ENCODE measurements at places on chromosomes 1 and 21. TPM values are rescaled to one million over a fixed set of nuclear protein-coding genes. Genes with fewer than 3 reads are reported as not detected.

The LY9 gene
- 49.9 TPM for total RNA-seq

The RHBDL2 gene
- total RNA-seq = not detected

The CACHD1 gene
- total RNA-seq = 0.05 TPM

The ATXN7L2 gene
- 7.6 TPM for total RNA-seq

The CLCNKA gene
- total RNA-seq = 0.13 TPM

The XKR8 gene
- 10.0 TPM for total RNA-seq

The AIRE gene
- 0.48 TPM for total RNA-seq

The TCHH gene
- total RNA-seq = 0.05 TPM

The ALG14 gene
- 2.4 TPM for total RNA-seq

GRCh38 chr21:37606549-37606948 lies 240.0 kb downstream of the DYRK1A start:
- no peak overlapping the region for H3K27ac ChIP-seq
- H3K4me3 ChIP-seq = no peak overlapping the region
- H3K4me1 ChIP-seq = no peaks in the 10 kb centered on the region

DNA sequence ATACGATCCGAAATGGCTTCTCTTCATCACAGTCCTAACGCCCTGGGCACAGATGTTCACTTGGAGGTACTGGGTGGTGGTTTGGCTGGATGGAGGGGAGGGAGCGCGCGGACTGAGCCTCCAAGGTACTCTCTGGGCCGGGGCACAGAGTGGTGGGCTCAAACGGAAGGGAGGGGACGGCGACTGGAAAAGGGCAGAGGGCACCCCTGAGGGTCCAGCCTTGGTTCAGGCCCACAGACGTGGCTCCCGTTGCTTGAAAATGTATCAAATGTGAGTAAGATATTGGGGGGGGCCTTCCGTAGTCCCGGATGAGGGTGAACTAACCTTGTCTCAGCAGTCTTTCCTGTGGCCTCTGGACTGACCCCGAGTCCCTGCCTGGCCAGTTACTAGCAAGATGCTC lies 463 bp downstream of the IL12RB2 start:
- peak overlapping the region; percentile 97 for H3K4me3 ChIP-seq
- peaks cover 38% of the 10 kb centered on the region for H3K36me3 ChIP-seq
- H3K27me3 ChIP-seq = no peaks in the 10 kb centered on the region
- DNase-seq = peak; percentile 39
- peak overlapping the region; percentile 94 for H3K27ac ChIP-seq
- H3K4me1 ChIP-seq = peaks cover 72% of the 10 kb centered on the region

DNA sequence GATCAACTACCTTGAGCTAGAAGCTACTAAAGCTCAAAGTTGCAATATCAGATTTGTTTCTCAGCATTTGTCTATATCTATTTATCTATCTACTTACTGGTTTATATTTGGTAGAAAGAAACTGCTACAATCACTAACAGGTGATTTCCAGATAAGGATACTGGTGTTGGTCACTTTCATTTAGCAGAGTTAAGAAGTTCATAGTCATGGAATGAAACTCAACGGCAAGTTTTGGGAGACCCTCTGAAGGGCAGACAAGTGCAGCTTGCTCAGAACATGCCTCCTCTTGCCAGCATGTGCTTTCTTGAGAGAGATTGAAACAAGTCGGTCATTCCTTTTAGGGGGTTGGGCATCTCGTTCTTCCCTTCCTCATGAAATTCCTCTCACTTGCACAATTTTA lies 296.5 kb downstream of the GRIK1 start:
- no peak for DNase-seq
- H3K27me3 ChIP-seq = no peaks in the 10 kb centered on the region
- no peak overlapping the region for H3K4me3 ChIP-seq
- H3K27ac ChIP-seq = no peak overlapping the region

GRCh38 chr1:201331166-201331565 lies 46.3 kb downstream of the TNNT2 start:
- peaks cover 11% of the 10 kb centered on the region for H3K27me3 ChIP-seq
- no peaks in the 10 kb centered on the region for H3K4me1 ChIP-seq
- no peak overlapping the region for H3K27ac ChIP-seq
- no peak for DNase-seq

DNA sequence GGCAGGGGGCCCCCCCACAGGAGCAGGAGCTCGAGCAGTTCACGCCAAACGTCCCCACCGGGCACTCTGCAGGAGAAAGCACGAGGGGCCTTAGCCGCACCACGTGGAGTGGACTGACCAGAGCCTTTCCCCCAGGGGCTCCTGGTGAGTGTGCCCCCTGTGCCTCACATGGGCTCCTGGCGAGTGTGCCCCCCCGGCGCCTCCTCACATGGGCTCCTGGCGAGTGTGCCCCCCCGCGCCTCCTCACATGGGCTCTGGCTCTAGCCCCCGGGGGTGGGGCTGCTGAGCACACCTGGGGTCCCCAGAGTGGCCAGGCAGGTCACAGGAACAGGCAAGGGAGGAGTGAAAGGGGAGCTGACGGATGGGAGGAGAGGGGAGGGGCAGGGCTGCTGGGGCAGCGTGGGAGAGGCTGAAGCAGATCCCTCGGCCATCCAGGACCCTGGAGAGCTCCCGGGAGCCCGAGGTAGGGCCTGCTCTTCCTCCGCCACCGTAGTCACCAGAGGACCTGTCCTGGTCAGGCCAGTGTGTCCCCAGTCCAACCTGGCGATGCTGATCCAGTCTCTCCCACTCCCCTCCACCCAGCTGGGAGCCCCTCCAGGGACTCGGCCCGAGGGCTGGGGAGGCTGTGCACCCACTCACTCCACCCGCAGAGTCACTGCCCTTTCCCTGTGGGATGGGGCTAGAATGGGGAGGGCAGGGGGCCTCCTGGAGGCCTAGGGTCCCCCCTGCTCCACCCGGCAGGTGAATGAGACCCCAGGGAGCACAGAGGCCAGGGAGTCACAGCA lies 47.6 kb downstream of the ARHGEF16 start:
- DNase-seq = peak; percentile 23
- no peaks in the 10 kb centered on the region for H3K27me3 ChIP-seq
- H3K4me1 ChIP-seq = no peaks in the 10 kb centered on the region
- H3K4me3 ChIP-seq = no peak overlapping the region
- no peak overlapping the region for H3K27ac ChIP-seq

DNA sequence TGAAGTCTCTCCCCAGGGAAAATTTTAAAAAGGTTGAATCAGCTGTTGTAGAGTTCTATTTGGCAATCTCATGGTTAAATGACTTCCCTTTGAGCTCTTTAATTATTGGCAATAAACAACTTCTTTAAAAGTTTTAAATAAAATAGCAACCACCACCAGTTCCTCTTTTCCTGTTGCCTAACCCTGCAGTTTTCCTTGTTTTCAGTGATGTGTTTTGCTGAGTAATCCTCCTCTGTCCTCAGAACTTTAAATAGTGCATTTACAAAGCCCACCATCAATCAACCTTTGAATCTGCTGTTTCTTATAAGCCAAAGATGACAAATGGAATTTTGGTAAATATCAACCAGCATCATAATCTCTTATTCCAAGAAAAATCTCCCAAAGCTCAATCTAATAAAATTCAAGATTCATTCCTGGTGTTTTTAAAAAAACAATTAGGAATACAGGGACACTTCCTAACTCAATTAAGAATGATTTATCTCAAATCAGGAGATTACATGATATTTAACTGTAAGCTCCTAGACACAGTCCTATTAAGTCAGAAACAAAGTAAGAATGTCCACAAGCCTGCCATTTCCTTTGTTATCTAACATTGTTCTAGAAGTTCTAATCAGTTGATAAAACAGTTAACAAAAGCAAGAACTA lies 14.8 kb downstream of the AVPR1B start:
- no peak overlapping the region for H3K27ac ChIP-seq
- H3K36me3 ChIP-seq = no peaks in the 10 kb centered on the region
- peaks cover 30% of the 10 kb centered on the region for H3K27me3 ChIP-seq
- no peak for DNase-seq
- H3K4me1 ChIP-seq = peaks cover 3% of the 10 kb centered on the region
- H3K4me3 ChIP-seq = no peak overlapping the region

DNA sequence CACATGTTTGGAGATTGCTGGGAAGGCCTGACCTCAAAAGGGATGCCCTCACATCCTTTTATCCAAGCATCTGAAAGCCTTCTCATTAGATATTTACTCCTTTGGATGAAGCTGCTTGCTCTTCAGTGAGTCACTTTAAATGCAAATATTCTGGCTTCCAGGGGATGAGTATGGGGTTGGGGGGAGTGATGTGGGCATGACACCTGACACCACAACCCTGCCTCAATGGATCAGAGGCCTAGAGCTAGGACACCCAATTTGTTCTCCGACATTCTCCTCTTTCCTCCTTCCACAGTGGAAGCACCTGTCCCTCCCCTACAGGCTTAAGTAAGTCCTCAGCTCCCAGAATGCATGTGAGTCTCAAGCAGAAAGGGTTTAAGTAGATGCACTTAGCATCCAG lies 238.3 kb downstream of the OMA1 start:
- no peak overlapping the region for H3K4me3 ChIP-seq
- DNase-seq = no peak
- H3K4me1 ChIP-seq = no peaks in the 10 kb centered on the region
- no peaks in the 10 kb centered on the region for H3K36me3 ChIP-seq

DNA sequence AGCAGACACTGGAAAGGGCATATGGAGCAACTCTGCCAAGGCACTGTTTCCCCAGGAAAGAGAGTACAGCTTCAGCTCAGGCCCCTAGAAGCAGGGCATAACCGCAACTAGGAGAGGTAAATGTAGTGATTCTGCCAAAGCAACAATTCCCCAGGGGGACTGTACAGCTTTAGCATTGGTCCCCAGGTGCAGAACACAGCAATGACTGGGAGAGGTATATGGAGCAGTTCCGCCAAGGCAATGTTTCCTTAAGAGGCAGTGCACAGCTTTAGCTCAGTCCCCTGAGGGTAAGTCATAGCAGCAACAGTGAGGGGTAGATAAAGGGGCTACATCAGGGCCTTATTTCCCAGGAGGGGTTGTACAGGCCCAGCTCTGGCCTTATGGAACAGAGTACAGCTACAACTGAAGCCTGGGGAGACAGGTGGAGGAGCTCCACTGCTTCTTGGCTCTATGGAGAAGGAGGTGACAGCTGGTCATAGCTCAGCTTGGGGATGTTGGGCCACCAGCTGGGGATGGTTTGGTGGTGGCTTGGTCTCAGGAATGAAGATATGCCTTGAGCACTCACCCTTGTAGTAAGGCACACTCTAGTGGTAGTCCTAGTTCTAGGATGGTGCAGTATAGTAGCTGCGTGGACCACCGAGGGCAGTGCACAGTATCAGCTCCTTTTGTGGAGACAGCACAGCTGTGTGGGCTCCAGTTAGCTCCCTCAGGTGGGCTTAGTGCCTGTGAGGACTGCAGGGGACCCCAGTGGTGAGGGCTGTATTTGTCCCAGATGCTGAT lies 582.7 kb downstream of the PTPRC start:
- H3K4me1 ChIP-seq = peaks cover 7% of the 10 kb centered on the region
- no peak overlapping the region for H3K4me3 ChIP-seq
- no peaks in the 10 kb centered on the region for H3K36me3 ChIP-seq
- no peak overlapping the region for H3K27ac ChIP-seq
- H3K27me3 ChIP-seq = no peaks in the 10 kb centered on the region

GRCh38 chr1:16013220-16013907 lies 4.5 kb downstream of the HSPB7 start:
- no peak overlapping the region for H3K27ac ChIP-seq
- H3K4me1 ChIP-seq = peaks cover 5% of the 10 kb centered on the region
- H3K4me3 ChIP-seq = no peak overlapping the region
- H3K36me3 ChIP-seq = no peaks in the 10 kb centered on the region
- DNase-seq = peak; percentile 34

- no peak overlapping the region for H3K4me3 ChIP-seq
- H3K4me1 ChIP-seq = no peaks in the 10 kb centered on the region
- DNase-seq = peak; percentile 7
- H3K36me3 ChIP-seq = no peaks in the 10 kb centered on the region
- no peak overlapping the region for H3K27ac ChIP-seq
Observed at GRCh38 chr1:29520571-29521437, 284.5 kb downstream of the PTPRU start.

GRCh38 chr1:213003256-213003655 lies 12.4 kb downstream of the ANGEL2 start:
- peaks cover 15% of the 10 kb centered on the region for H3K4me1 ChIP-seq
- H3K4me3 ChIP-seq = no peak overlapping the region
- peaks cover 58% of the 10 kb centered on the region for H3K36me3 ChIP-seq
- no peaks in the 10 kb centered on the region for H3K27me3 ChIP-seq
- H3K27ac ChIP-seq = peak overlapping the region; percentile 22
- no peak for DNase-seq

GRCh38 chr1:86750076-86750475 lies 45.7 kb downstream of the SH3GLB1 start:
- H3K4me1 ChIP-seq = no peaks in the 10 kb centered on the region
- H3K27me3 ChIP-seq = peaks cover 3% of the 10 kb centered on the region
- peaks cover 17% of the 10 kb centered on the region for H3K36me3 ChIP-seq
- DNase-seq = no peak
- H3K27ac ChIP-seq = no peak overlapping the region

DNA sequence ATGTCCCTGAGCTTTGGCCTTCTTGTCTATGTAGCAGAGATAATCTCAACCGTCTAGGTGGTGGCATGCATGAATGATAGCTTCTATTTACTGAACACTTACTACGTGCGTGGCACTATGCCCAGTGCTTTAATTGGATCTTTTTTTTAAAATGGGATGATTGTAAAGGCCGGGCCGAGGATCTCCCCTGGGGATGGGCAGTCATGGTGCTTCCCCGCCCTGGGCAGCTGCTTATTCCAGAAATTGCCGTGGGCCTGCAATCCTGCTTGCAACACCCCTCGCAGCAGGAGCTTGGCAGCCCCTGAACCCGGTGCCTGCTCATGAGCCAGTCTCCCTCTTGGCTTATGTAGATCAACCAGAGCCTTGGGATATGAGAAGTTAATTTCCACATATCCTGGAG lies 360.7 kb downstream of the CAMTA1 start:
- no peak for DNase-seq
- H3K4me1 ChIP-seq = no peaks in the 10 kb centered on the region
- H3K4me3 ChIP-seq = no peak overlapping the region

- H3K4me3 ChIP-seq = no peak overlapping the region
- H3K27ac ChIP-seq = no peak overlapping the region
- DNase-seq = no peak
- H3K36me3 ChIP-seq = no peaks in the 10 kb centered on the region
- H3K4me1 ChIP-seq = peaks cover 5% of the 10 kb centered on the region
- H3K27me3 ChIP-seq = no peaks in the 10 kb centered on the region
Observed at GRCh38 chr1:232476538-232476950, 153.4 kb downstream of the SIPA1L2 start.

- no peaks in the 10 kb centered on the region for H3K4me1 ChIP-seq
- H3K27me3 ChIP-seq = peaks cover 6% of the 10 kb centered on the region
- H3K36me3 ChIP-seq = no peaks in the 10 kb centered on the region
- no peak overlapping the region for H3K27ac ChIP-seq
- DNase-seq = no peak
Observed at GRCh38 chr1:208174731-208175507, 69.3 kb downstream of the PLXNA2 start.

DNA sequence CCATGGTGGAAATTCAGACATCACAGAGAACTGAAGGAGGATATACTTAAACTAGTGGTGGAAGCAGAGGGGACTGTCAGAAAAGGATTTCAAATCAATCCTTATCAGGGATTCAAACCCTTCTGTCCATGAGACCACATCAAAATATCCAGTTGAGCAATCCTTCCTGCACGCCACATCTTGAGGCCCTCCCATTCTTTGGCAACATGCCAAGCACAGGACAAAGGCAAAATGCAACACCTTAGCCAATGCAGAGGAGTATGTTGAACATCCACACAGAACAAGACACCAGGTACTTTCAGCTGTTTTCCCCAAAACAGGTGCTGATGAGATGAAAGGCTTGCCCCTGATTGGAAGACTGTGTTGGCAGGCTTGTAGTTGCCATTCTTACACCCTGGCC lies 81.8 kb upstream of the PLXNA2 start:
- H3K4me1 ChIP-seq = no peaks in the 10 kb centered on the region
- H3K36me3 ChIP-seq = no peaks in the 10 kb centered on the region
- DNase-seq = no peak
- H3K4me3 ChIP-seq = no peak overlapping the region

GRCh38 chr1:22626237-22627157 lies 9.9 kb upstream of the C1QA start:
- H3K4me1 ChIP-seq = no peaks in the 10 kb centered on the region
- H3K4me3 ChIP-seq = no peak overlapping the region
- peaks cover 12% of the 10 kb centered on the region for H3K27me3 ChIP-seq
- no peak overlapping the region for H3K27ac ChIP-seq

Measured in activated CD4-positive, alpha-beta memory T cell treated with anti-CD3 and anti-CD28 coated beads, Interleukin-2, amount 10 ng/mL, durations not matched to agents 7 days and 5 days (primary cell).